ENCODE measurements at places on chromosomes 2 and 18.

DNA sequence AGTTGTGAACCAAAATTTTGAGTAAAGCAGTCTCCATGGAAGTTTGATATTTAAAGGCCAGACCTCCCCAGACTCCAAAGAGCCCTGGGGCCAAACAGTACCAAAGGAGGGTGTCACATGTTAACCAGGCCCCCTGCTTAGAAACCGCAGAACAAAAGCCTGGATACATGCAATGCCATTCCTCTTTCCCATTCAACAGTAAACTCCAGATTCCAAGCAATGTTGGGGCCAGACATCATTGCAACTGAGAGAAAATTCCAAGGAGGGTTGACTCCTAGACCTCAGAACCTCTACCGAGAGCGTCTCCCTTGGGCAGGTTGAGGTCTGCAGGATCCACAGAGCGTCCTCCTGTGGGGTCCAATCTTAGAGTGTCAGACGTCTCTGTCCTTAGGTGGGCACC, 404.4 kb upstream of the SYT4 start:
- DNase-seq, result no peak

DNA sequence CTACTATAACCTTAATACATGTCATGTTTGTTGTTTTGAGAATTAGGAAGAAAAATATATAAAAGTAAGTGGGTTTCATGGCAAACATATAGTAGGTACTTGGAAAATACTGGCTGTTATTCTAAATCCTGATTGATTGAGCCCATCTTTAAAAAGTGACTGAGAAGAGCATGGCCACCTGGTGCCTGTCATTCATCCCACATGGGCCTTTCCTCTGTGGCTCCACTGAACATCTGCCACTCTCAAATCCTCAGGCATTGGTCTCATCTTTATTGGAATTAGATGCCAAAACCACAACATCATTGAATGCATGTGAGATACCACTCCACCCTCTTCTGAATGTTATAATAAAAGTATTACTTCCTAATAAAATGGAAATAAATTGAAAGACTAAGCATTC, 101.6 kb upstream of the TTN start:
- DNase-seq, result no peak

DNA sequence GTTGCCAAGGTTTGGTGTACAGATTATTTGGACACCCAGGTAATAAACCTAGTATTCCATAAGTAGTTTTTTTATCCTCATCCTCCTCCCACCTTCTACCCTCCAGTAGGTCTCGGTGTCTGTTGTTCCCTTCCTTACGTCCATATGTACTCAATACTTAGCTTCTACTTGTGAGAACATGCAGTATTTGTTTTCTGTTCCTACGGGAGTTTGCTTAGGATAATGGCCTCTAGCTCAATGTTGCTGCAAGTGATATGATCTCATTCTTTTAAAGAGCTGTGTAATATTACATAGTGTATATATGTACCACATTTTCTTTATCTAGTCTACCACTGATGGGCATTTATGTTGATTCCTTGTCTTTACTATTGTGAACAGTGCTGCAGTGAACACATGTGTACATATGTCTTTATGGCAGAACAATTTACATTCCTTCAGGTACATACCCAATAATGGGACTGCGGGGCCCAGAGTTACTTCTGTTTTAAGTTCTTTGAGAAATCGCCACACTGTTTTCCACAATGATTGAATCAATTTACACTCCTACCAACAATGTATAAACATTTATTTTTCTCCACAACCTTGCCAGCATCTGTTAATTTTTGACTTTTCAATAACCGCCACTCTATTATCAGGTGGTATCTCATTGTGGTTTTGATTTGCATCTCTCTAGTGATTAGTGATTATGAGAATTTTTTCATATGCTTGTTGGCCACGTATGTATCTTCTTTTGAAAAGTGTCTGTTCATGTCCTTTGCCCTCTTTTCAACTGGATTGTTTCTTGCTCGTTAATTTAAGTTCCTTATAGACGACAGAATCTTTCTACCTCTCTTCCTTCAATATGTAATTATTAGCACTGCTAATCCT, 88.0 kb downstream of the MEMO1 start:
- DNase-seq, result no peak

- no peak for DNase-seq
These were observed 859.1 kb upstream of the GCFC2 start for GRCh38 chr2:76569819-76570218.

- no peak for DNase-seq
These were observed at the start of gene OTOF for GRCh38 chr2:26477911-26478253. Gene OTOF, minus strand, starts transcription at chr2:26478124.

GRCh38 chr2:65775839-65776238, 343.4 kb upstream of the SPRED2 start:
- DNase-seq, result no peak

- DNase-seq, result no peak
These were observed 311.6 kb upstream of the CDH7 start for GRCh38 chr18:65439188-65439587.

GRCh38 chr2:217113491-217113890, 253.6 kb upstream of the TNP1 start:
- DNase-seq, result no peak

DNA sequence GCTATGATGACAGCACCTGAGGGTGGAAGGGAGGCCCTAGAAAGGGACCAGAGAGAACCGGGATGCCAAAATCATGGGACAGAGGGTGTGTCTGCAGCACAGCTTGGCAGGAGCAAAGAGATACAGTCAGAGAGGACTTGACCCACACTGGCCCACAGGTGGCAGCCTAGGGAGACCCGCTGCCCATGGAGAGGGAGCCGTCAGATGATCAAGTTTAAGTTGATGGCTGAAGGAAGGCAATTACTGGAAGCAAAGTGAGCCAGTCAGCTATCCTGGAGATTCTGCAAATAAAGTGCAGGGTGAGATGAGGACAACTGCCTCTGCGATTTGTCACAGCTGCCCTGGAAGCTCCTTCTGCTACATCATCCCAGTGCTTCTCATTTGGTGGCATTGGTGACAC, 74.0 kb downstream of the CMPK2 start:
- no peak for DNase-seq

- no peak for DNase-seq
These were observed 34.1 kb upstream of the LIPG start for GRCh38 chr18:49527631-49528327.

- DNase-seq, result no peak
These were observed 12.3 kb upstream of the SNED1 start for GRCh38 chr2:240985881-240986786.

GRCh38 chr18:75904416-75904815, 476.9 kb upstream of the SMIM21 start:
- no peak for DNase-seq

GRCh38 chr2:86037141-86037794, 68.4 kb downstream of the POLR1A start:
- DNase-seq, result no peak

- DNase-seq, result no peak
These were observed 126.9 kb upstream of the ZNF516 start for GRCh38 chr18:76621782-76622495.

GRCh38 chr18:45871431-45872084, 46.1 kb downstream of the SIGLEC15 start:
- DNase-seq, result no peak

DNA sequence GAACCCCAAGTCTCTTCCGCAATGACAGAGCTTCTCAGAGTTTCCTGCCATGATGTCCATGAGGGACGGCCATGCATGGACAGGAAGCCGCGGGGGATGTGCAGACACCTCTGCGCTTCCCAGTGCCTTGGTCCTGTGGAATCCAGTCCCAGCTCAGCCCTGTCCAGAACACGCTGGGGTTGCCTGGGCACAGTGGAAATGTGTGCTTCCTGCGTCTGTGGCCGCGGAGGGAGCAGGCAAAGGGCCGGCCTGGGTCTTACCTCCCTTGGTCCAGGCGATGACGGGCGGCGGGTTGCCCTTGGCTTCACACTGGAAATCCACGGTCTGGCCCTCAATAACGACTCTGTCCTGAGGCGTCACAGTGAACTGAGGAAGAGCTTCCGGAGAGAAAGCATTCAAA, 79.6 kb downstream of the PXDN start:
- DNase-seq, result no peak

DNA sequence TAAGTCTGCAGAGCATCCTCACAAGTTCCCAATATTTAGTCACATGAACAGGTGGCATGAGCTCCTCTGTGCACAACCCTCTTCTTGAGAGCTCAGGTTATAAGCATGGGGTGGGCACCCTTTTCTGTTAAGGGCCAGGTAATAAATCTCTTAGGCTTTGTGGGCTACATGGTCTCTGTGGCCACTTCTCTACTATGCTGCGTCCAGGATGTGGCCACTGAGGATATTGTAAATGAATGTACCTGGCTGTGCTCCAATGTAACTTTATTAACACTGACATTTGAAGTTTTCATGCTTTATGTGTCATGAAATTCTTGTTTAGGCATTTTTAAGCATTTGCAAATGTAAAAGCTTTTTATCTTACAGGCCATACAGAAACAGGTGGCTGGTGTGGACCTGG, 116.8 kb upstream of the ST6GAL2 start:
- no peak for DNase-seq

DNA sequence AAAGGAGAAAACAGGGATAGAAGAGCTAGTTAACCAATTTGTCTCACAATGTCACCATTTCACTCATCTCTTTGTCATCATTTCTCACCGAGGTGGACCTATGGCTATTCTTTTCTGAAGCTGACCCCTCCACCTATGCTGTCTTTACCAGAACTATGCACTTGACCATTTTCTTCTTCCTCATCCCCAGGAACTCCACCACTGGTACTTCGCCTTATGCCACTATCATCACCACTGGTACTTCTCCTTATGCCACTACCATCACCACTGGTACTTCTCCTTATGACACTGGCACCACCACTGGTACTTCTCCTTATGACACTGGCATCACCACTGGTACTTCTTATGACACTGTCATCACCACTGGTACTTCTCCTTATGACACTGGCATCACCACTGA, 745.8 kb upstream of the CHAC2 start:
- no peak for DNase-seq

DNA sequence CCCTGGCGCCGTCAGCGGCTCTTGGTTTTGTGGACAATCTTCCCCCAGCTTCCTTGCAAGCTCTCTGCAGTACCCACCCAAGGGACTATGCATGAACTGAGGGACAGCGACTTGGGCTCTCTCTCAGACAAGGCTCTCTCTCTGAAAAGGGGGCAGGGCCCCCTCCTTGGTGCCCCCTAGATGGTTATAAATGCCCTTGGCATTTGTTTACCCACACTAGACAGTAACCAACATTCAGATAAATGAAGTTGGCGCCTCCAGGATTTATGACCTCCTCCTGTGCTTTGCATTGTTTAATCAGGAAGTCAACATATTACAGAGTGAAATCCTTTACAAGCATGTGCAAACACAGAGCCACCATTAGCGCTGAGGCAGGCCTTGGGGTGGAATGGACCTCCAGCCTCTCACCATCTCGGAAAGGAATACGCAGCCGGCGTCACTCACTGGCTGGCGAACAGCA, 547.4 kb upstream of the ID2 start:
- DNase-seq, result no peak

DNA sequence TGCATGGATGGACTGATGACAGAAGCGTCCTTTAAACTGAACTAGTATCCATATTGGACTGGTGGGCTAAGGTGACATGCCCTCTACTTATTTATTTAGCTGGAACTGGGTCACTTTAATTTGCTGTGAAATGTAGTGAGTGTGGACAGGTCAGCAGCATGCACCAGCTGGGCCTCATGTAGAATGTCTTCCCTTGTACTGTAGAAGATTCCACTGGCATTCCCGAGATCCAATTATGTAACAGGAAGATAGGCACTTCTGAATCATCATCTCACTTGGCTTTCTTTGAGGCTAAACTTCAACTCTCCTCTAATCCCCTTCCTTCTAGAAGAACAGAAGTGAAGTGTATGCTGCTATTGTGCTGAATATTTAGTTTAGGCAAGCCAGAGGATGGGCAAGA, 296.2 kb downstream of the SLC8A1 start:
- no peak for DNase-seq

- DNase-seq, result no peak
These were observed 439.2 kb downstream of the PIK3C3 start for GRCh38 chr18:42394238-42394637.

DNA sequence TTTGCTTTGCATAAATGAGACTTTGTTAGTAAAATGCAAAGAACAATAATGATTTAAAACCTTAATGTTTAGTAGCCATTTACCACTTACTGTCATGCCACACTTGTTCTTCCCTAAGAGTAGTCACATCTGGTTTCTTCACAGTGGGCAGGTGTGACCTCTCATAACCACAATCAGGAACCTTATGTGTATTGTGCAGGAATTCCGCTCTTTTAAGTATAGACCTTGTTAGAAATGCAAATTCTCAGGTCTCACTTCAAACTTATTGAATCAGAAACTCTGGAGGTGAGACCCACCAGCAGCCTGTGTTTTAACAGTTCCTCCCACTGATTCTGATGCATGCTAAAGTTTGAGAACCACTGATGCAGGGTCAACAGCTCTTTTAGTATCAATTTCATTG, 518.8 kb upstream of the MEX3C start:
- DNase-seq, result no peak

DNA sequence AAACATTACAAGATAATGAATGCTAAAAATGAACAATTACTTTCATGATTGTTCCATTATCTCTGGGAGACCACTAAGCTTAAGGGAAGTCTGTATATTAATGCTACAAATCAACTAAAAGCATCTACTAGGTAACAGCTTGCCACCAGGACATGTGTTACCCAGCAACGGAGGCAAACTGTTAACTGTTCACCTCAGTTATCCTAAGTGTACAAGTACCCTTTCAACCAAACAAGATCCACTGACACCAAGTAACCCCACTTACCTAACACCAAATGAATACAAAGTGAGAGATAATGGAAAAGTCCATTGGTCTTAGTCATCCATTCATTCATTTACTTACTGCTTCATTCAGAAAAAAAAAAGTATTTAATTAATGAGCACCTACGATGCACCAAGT, 54.7 kb upstream of the KIDINS220 start:
- no peak for DNase-seq

GRCh38 chr2:86243950-86244733, 44.9 kb downstream of the MRPL35 start:
- DNase-seq, result no peak

GRCh38 chr2:25804338-25804737, 73.9 kb downstream of the ASXL2 start:
- DNase-seq, result no peak

- no peak for DNase-seq
These were observed 20.9 kb downstream of the CYP27C1 start for GRCh38 chr2:127199223-127199622.

DNA sequence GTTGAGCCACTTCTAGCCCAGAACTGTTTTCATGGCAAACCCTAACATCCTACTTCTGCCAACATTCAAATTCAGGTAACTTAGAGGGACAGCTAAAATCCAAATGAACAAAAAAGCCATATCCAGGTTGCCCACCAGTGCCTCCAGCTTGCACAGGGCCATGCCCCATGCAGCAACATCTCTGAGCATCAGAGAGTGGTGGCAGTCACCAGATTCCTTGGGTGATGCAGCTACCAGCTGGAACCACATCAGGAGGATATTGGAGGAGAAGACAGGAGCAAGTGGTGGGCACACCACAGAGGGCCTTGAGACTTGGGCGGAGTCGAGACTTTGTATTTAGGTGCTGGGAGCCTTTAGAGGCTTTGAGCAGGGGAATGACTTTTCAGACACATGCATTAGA, 50.5 kb downstream of the SDC1 start:
- no peak for DNase-seq

GRCh38 chr2:235910067-235910466, 258.1 kb downstream of the GBX2 start:
- DNase-seq, result no peak

- DNase-seq, result no peak
These were observed 538.0 kb downstream of the TMX3 start for GRCh38 chr18:68176901-68177300.

Measured in GM12864 (cell line).